NCI-H1092 (cell line): ENCODE measurements at places on chromosomes 7 and 10.

- no peak for DNase-seq
Observed at GRCh38 chr10:12958546-12959110, 42.9 kb downstream of the CCDC3 start.

DNA sequence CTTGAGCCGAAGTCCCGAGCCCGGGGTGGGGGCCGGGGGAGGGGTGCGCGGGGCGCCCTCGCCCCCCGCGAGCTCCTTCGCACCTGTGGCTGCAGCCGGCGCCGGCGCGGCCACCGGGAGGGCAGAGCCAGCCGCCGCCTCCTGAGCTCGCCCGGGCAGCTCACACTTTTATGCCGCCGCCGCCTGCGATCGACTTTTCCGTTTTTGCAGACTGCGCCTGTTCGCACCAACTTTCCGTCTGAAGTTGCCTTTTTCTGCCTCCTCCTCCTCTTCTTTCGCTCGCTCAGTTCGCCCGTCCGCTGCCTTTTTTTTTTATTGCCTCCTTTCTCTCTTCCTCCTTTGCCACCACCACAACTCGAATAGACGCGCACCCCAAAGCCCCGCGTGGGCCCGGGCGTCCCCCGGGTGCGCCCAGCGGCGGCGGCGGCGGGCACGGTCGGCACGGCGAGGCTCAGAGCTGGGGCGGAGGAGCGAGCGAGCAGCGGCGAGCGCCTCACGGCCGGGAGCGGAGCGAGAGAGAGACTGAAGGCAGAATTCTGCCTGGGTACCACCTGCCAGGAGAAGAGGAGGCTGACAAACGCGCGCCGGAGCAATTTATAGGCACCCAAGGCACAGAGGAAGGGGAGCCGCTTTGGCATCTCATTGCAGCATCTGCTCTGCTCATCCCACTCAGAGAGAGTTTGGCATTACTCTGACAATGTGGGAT is at the start of gene C1QL3:
Gene C1QL3 (minus strand): TSS at position 569 of the 706 bp plus-strand sequence. CDS start 814 bp downstream, outside the sequence.
- DNase-seq: peak; percentile 13

DNA sequence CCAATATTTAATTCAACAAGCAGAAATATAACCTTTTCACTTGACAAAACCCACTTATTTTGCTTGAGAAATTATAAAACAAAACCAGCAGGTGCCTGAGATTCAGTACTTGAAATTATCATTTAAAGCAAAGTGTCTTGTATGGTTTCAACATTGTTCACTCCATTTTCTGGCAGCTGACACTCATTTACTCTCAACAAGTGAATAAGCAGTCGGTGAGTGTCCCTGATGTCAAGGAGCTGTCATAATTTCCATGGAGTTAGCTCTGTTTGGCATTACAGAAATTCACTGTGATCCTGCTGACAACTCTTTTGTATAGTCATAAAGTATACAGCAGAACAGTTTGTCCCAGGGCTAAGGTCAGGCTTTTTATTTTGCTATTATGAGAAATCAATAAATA is 490.0 kb downstream of the CNTNAP2 start:
- no peak for DNase-seq

DNA sequence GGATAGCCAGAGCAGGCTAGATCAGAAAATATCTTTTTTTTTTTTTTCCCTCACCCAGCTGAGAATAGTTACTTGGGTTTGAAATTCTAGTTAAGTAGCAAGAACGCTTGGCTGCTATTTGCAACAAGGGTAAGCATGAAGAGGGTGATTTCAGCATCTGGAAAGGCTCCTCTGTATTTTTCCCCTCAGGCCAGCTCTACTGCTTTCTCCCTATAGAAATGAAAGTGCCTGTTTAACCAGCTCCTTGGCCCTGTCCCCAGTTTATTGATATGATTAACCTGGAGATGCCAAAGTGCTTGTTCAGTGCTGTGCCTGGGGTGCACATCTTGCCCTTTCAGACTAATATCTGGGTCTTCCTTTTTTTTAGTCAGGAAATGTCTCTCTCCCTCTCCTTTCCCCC is 37.1 kb downstream of the AP3M1 start:
- no peak for DNase-seq

DNA sequence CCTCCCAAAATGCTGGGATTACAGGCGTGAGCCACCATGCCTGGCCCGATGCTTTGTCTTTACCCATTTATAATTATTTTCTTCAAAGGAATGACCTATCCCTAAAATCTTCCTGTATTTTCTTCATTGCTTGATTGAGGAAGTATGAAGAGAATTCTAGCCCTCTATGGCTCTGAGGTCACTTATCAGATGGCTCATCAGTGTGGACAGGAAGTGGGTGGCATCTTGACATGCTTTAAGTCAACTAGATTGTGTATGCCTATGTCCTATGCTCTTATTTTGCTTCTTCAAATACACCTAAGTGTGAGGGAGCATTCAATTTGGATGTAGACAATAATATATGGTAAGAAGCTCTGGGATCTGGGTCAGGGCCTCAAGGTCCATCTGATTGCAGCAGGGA is 1020.5 kb downstream of the LRMDA start:
- DNase-seq: no peak

GRCh38 chr7:1922071-1922869 is 252.2 kb downstream of the ELFN1 start:
- DNase-seq: no peak

- no peak for DNase-seq
Observed at GRCh38 chr7:23765943-23766342, 55.9 kb downstream of the STK31 start.

GRCh38 chr10:55979203-55979602 is 381.9 kb downstream of the ZWINT start:
- DNase-seq: no peak
